ENCODE measurements at places on chromosomes 5 and 9.
A peak's percentile ranks its signal among the peaks of the same experiment; 100 is the strongest.

DNA sequence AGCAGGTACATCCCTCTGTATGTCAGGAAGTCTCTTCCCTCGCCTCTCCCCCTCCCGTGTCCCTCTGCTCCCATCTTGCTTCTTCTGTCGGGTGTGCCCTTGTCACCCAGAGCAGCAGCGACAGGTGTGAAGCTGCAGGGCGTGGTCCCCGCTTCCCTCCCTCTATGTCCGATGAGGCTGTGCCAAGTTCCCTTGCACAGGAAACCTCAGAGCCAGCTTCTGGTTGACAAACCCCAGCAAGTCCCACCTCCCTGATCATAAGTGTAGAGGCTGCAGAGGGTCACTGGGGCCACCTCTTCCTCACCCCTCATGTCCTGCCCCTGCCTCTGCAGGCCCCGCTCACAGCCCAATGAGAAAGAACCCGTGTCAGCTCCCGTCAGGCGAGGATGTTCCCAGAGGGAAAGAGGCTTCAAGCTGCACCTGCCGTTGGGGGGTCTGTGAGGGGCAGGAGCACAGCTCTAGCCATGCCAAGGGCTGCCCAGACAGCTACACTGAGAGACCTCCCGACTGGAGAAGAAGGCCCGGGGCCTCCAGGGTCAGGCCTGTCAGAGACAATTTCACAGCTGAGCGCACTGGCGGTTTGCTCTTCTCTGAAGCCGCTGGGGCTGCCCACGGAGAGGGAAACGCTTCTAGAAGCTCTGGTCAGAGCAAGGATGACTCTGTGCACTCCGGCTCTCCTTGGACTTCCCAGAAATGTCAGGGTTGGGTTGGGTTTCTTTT is 73.3 kb downstream of the AK8 start:
- peak; percentile 9 for DNase-seq

GRCh38 chr9:123996731-123997421 is 14.7 kb upstream of the LHX2 start:
- DNase-seq, result no peak

GRCh38 chr5:139633295-139634027 is 14.7 kb upstream of the CXXC5 start:
- DNase-seq, result peak; percentile 66

DNA sequence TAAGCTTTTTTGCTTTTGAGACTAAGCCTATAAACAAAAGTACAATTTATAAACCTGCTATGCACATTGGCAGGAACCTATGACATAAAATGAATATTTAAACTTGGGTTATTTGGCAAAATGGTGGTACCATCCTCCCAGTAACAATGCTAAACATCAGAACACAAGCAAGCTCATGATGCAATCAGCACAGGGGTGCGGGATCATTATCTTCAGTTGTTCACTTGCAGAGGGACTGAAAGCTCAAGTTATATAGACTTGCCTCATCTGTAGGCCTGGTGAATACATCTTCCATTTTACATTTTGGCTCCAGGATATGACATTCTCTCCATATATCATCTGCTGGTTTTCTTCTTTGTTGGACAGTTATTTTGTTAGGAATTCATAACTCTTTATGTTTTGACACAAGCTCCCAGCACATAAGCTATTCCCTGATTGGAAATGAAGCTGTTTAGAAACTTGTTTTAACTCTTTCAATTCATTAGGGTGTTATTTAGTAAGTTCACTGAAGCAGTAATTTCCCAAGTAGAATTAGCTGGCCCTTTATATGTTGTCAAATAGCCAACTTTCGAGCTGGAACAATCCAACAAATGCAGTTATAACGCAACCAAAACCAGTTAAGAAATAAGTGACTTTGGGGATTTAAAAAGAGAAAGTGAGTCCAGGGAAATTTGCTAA is 124.7 kb upstream of the LIFR start:
- DNase-seq, result no peak

DNA sequence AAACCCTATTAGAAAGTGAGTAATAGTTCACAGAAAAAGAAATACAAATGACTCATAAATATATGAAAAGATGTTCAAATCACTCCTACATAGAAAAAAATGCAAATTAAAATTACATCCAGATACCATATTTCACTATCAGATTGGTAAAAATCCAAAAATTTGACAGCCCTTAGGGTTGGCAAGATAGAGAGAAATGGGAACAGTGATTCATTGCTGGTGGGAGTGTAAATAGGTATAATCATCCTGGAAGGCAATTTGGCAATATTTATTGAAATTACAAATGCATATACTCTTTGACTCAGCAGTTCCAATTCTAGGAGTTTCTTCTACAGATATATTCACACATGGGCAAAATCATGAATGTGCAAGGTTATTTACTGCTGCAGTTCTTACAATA is 273.5 kb downstream of the NR2F1-AS1 start:
- DNase-seq, result no peak

- peak; percentile 65 for DNase-seq
Measured at GRCh38 chr9:81490605-81491331, 198.6 kb downstream of the TLE1 start.

GRCh38 chr5:104178829-104179456 is 616.4 kb upstream of the NUDT12 start:
- DNase-seq, result peak; percentile 22

DNA sequence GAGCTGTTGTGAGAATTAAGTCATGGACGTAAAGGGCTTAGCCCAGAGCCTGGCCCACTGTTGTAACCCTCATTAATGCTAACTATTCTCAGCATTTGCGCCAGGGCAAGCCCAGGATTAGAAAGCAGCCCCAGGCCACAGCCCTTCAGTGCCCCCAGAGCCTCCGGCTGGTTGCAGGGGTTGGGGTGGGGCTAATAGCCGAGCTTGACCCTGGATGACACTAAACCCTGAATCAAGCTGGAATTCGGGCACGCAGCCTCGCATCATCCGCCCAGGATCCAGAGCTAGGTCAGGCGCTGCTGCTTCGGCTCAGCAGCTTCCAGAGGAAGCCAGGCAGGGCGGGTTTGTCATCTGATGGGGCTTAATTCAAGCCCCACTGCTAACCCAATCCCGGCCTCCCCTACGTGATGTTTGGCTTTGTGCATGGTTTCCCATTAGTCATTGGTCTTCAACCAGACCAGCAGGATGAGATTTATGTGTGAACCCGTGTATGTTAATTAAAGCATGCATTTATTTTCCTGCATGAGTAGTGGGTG is 1.2 kb upstream of the MEGF9 start:
- peak; percentile 93 for DNase-seq

DNA sequence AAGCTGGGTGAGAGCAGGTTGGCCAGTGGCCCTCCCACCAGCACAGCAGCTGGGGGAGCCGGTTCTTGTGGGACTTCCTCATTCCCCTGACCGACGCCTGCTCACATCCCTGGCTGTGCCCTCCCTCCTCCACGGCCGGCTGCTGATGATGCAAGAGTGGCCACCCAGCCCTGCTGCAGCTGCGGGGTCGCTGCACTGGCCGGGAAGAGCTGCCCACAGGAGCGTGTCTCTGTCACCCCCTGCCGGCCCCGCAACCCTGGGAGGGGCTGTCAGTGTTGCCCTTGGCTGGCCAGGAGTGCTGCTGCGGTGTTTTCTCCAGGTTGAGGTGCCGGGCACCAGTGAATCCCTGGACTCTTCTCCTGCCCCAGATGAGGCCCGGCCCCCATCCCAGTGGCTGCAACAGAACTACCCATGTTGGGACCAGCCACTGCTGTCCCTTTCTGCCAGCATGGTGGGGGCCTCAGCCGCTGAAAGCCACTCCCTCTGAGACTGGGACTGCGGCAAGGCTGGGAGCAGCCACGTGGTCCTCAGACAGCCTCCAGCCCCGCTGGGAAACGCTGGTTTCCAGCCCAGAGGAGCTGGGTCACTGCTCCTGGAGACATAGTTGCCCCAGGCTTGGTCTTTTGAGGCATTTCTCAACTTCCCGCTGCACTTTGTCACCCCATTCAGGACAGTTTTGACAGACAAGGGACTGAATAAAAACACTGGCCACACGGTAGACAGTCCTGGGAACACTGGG is 739 bp downstream of the CARD9 start:
- peak; percentile 93 for DNase-seq

- no peak for DNase-seq
Measured at GRCh38 chr9:135879237-135879601, 28.1 kb downstream of the CAMSAP1 start.

GRCh38 chr5:89315286-89316100 is 432.5 kb upstream of the MEF2C start:
- no peak for DNase-seq

DNA sequence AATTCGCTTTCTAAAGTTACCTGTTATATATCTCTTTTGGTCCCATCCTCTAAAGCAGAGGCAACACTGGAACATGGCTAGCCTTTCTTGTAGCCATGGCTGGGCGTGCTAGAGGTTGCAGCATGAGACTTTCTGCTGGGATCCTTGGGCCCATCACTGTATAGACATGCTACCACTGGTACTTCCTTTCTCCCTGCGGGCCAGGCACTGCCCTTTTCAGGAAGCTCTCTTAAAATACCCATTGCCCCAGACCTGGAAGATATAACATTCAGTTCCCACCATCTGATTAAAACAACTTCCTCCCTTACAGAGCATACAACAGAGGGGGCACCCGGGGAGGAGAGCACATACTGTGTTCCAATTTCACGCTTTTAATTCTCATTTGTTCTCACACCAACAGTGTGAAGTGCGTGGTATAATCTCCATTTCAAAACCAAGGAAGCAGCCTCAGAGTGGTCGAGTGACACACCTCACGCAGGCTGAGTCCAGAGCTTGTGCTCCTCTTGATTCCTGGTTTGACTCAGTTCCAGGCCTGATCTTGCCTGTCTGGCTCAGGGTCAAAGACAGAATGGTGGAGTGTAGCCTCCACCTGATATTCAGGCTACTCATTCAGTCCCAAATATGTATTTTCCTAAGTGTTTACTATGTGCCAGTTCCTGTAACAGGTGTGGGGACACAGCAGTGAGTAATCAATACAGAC is 22.6 kb downstream of the PTGS1 start:
- DNase-seq, result no peak

DNA sequence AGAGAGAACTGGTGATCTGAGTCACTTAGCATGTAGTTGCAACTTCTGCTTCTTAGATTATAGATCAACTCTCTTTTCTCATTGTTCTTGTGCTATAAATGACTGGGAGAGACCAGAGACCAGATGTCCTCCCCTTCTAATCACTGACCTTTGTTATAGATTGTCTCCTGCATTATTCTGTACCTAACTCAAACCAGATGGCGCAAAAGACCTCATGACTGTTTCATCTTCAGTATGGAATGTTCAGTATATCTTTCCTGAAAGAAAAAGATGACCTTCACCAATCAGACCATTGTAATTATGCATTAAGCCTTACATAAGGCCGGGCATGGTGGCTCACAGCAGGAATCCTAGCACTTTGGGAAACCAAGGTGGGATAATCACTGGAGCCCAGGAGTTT is 30.5 kb upstream of the ADAM19 start:
- no peak for DNase-seq

GRCh38 chr5:126311766-126312165 is 111.4 kb upstream of the GRAMD2B start:
- DNase-seq, result no peak

DNA sequence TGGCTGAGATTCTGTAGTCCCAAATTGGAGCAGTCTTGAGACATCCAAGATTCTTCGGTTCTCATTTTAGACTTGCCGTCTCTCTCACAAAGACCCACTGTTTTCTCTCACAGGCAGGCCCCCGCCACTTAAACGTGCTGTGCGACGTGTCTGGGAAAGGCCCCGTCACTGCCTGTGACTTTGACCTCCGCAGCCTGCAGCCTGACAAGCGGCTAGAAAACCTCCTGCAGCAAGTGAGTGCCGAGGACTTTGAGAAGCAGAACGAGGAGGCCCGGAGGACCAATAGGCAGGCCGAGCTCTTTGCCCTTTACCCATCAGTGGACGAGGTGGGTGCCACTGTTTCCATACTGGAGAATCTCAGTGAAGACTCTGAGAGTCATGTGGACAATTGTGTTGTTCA is 97.2 kb downstream of the DOCK8 start:
- no peak for DNase-seq

DNA sequence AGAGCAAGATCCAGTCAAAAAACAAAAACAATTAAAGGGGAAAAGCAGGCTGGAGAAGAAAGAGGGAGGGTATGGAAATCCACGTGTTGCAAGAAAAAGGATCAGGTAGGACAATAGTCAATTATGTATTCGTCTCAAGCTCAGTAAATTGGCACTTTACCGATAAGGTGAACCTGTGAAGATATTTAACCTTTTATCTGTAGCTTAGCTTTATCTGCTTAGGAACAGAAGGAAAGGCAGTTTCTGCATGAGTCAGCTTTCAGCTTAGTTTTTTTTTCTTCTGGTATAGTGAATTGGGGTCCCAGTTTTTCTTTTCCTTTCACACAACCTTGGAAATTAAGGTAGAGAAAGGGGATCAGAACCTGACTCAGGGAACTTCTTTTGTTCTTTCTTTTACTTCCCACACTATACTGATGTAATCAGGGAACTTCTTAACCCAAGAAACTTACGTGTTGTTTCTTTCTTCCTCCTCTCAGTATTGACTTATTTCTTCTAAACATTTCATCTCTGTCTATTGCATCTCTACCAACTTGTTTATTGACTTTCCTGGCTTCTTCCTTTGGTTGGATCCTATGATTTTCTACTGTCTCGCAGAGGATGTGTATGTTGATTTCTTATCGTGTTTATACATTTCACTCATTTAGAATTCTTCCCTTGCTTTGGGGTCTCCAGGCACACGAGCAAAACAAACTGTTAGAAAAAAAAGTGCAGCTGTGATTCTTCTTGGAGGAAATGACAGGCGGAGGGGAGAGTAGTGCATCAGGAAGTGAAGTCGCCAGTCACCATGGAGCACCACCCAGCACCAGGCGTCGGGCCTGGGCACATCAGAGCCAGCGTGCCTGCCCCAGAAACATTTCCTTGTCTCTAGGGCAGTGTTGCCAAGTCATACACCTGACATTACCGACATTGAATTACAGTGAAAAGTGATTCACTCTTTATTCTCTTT is 123.0 kb upstream of the LHFPL2 start:
- DNase-seq, result no peak

DNA sequence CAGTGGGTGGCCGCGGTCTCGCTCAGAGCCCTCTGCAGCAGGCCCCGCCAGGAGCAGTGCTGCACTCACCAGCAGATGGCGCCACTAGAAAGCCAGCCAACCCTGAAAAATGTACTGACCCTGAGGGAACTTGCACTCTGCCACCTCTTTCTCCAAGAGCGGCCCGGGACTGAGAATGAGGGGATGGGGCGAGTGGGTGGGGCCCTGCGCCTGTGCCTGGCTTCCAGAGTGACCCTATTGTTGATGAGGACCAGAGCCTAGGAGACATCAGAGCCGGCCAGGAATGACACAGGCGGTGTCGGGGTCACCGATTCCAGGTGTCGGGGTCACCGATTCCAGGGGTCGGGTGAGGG is 2.9 kb upstream of the IL17B start:
- peak; percentile 43 for DNase-seq

- DNase-seq, result no peak
Measured at GRCh38 chr9:91900055-91900796, 49.8 kb downstream of the ROR2 start.

GRCh38 chr5:9437741-9438240 is 108.1 kb downstream of the SEMA5A start:
- no peak for DNase-seq

DNA sequence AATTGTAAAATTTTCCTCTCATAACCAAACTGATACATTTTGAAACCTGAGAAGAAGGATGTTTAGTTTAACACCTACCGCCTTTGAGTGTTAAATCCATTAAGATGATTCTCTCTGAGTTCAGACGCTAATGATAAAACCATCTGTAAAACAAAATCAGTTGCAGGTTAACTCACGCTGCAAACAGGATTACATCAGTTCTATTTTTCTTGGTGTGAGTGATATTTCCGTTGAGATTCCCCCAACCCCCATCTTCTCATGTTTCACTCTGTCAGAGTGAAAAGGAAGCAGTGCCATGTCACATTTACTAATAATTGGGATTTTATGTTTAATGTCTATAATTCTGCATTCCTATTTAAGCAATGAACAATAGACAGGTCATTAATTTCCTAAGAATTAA is 146.5 kb downstream of the FANCC start:
- DNase-seq, result peak; percentile 19

GRCh38 chr9:17476401-17476800 is 102.5 kb upstream of the SH3GL2 start:
- no peak for DNase-seq

Data from Caki2 (cell line).